ENCODE measurements at places on chromosomes 7 and 10. TPM values are rescaled to one million over a fixed set of nuclear protein-coding genes. Genes with fewer than 3 reads are reported as not detected.

Gene SPDYE2
- 0.34 TPM for total RNA-seq

Gene GRID1
- total RNA-seq = 3.6 TPM

Gene GAD2
- total RNA-seq = not detected

Gene GIMAP8
- total RNA-seq = 25.0 TPM

Gene SPRN
- total RNA-seq = 0.15 TPM

Gene UBTD1
- 26.3 TPM for total RNA-seq

Gene C10orf71
- not detected for total RNA-seq

Gene PGAM2
- 0.85 TPM for total RNA-seq

Gene ZNF239
- total RNA-seq = 3.5 TPM

Gene GDI2
- total RNA-seq = 300 TPM

Gene PNLIPRP2
- 1.0 TPM for total RNA-seq

Gene FANK1
- 18.4 TPM for total RNA-seq

Gene SLC39A12
- total RNA-seq = not detected

Gene CXCL12
- total RNA-seq = 72.1 TPM

Gene ADARB2
- 1.3 TPM for total RNA-seq

Gene SLIT1
- total RNA-seq = 5.6 TPM

Gene ADIRF
- total RNA-seq = 61.4 TPM

Gene PLPP4
- not detected for total RNA-seq

Gene CRYGN
- 0.28 TPM for total RNA-seq

Gene KLF14
- 0.26 TPM for total RNA-seq

Gene OR2A12
- total RNA-seq = not detected

Data from lung (tissue), 17 donors.